ENCODE measurements at places on chromosomes 5 and 9. TPM values are rescaled to one million over a fixed set of nuclear protein-coding genes. Genes with fewer than 3 reads are reported as not detected.

- DNase-seq, result no peak
These were observed 19.1 kb downstream of the HMCN2 start for GRCh38 chr9:130284690-130285089.

DNA sequence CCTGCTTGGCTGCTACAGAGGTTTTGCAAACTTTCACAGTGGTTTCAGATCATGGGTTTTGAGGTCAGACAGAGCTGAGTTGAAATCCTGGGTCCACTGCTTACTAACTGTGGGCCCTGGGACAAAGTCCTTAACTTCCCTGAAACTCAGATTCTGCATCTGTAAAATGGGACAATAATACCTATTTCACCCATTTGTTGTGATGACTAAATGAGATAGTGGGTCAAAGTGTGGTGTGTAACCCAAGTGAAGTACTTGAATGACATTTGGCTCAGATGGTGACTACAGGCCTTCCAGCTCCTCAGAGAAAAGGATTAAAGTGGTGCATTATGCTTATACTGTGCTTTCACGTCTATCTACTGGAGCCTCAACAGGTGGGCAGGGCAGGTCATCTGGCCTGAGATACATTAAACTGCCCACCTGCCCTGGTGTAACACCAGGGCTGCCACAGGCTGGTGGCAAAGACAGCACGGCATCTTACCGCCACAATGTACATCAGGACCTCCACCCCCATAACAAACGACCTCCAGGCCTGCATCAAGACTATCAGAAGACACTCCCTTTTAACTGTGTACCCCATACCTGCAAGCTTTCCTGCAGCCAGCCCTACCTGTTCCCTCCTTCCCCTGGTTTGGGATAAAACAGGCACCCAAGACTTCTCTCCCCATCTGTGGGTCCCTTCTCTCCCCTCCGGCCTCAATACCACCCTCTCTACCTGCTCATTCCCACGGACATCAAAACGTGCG lies 846 bp upstream of the TRAF1 start:
- DNase-seq, result no peak

DNA sequence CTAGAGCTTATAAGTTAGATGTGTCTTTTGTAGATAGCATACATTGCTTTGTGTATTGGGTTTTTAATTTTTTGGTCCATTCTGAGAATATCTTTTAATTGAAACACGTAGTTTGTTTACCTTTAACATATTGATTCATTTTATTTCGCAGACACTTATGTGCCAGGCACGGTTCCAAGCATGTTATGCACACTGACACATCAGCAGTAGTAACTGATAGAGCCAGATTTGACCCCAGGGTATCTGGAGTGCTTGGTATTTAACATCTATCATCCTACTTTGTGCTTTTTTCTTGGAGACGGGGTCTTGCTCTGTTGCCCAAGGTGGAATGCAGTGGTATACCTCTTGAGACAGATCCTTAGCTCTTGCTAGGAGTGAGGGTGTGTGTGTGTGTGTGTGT lies 71.9 kb downstream of the USP20 start:
- no peak for DNase-seq

- DNase-seq, result no peak
These were observed 67.2 kb downstream of the DMRT1 start for GRCh38 chr9:908536-909205.

DNA sequence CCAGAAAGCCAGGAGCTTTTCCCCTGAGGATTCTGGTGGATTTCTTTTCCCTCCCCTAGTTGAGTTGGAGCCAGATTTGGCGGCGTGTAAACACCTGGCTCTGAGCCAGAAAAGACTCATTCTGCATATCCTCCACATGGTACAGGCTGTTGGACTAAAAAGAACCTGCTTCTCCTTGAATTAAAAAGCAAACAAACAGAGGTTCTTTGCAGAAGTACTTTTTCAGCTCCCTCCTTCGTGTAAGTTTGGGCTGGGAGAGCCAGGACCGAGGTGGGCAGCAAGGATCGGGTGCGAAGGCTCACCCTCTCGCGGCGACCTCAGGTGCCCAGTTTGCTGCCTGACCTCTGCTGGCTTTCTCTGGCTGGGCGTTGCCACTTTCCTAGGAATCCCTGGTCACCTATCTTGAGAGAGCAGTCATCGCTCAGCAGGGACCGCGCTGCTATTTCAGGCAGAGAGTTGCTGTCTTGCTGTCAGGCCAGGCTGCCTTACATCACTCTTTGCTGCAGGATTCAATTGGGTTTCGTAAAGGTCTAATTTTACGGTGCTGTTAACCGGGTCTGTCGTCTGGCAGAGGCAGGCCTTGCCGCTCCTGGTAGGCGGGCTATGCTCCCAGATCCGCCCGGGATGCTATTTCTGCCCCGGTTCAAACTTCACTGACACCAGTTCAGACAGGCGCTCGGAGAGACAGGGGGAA lies 3.2 kb downstream of the PAPPA start:
- DNase-seq, result peak; percentile 64

- no peak for DNase-seq
These were observed 480.9 kb downstream of the CDK5RAP2 start for GRCh38 chr9:120099065-120099464.

DNA sequence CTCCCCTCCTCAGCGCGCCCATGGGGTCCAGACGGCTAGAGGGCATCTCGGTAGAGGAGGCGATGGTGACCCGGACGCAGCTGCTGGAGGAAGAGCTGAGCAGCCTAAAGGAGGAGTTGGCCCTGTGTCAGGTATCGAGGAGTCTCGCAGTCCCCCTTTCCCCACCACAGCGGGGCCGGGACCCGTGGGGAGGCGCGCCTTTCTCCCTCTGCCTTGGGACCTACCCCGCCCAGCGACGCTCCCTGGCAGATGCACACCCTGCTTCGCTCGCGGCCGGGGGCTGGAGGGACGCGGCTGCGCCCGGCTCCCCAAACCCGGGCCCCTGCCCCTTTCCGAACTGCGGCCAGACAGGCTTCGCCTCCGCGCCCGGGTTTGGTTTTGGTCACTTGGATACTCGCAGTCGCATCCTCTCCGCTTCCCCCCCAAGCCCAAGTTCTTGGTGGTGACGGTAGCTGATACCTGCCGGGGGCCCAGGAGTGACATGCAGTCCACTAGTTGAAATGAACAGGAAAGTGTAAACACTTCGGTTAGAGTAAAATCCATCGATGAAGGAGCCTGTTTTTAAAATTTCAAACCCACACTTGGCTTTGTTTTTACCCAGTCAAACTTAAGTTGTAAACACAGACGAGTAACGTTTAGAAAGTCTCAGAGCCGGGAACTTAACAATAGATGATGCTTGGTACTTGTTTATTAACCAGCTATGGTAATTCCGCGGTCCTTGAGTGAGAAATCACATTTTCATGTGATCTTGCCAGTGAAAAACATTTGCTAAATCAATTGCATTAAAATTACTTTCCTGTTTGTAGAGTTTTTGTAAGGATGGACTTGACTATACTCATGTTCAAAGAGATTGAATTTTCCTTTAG lies 688 bp downstream of the CNTLN start:
- DNase-seq, result no peak

DNA sequence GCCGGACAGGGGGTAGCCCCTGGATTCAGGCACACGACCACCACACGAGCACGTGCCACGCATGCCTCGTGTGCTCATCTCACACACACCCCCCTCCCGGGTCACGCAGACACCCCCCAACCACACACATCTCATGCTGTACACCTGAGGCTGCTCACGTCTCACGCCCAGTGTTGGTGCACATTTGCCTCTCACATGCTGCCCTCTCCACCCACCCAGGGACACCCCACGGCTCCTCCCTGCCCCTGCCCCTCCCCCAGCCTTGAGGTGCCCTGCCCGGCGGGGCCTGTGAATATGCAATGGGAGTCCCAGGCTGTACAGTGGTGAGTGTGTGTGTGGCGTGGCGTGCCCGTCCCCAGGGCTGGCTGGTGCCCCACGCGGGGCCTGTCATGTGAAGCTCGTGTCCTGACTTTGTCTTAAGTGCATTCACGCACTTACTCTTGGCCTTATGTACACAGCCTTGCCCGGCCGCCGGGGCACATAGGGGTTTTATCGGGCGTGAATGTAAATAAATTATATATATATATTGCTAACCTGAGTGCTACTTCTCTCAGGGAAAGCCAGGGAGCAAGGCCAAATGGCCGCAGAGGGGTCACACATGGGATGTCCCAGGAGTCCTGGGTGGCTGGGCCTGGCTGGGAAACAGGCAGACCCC lies 18.7 kb downstream of the HK3 start:
- no peak for DNase-seq

DNA sequence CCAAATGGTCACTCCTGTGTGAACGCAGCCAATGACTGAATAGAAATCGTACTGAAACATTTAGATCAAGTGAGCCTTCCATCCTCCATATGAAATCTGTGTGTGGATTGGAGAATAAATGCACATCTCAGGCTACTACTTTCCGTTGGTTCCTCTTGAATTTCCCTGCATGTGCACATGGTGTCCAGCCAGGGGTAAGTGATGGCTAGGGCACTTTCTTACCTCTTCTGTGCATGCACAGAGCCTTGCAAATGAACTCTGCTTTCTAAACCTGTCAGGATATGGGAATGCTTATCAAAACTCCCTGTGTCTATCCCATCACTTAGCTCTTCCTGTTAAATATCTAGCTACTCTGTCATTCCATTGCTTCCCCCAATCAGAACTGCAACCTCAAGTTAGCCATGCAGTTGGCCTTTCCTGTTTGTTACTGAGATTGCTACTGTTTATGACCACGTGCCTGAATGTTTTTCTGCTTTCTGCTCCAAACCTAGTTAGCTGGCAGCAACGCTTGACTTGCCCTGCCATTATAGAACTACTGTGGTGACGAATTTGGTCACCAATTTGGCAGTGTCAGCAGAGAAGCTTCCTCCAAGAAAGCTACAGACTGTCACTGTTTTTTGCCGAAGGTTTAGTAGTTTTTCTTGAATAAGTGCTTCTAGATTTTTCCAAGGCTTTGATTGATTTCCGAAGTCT lies 661.6 kb downstream of the LRRC70 start:
- no peak for DNase-seq

DNA sequence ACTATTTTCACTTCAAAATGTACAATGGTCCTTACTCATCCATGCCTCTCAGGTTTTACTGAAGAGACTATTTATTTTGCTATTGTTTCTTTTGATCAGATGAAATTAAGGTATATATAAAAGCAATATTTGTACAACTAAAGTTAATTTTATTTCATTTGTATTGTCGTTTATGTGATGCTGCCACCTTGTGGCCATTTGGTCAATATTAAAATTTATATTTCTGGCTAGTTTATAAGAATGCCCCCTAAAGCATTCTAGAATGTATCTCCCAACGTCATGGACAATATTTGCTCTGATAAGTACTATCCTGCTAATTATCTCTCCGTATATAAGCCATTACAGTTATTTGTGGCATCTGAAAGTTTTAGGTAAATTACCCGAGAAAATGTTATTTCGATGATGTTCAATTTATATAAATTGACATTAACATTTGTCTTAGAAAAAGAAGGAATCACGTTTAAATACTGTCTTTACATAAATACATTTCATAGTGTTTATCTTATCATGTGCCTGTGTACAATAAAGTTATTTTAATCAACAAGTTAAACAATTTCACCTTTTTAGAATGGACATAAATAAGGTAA lies 680.0 kb downstream of the TAF11L14 start:
- no peak for DNase-seq

- DNase-seq, result no peak
These were observed 5.9 kb upstream of the C9orf40 start for GRCh38 chr9:74958587-74958986.

GRCh38 chr5:83034036-83034435 lies 43.2 kb downstream of the TMEM167A start:
- no peak for DNase-seq

- no peak for DNase-seq
These were observed 38.1 kb upstream of the ZCCHC7 start for GRCh38 chr9:37082214-37082765.

DNA sequence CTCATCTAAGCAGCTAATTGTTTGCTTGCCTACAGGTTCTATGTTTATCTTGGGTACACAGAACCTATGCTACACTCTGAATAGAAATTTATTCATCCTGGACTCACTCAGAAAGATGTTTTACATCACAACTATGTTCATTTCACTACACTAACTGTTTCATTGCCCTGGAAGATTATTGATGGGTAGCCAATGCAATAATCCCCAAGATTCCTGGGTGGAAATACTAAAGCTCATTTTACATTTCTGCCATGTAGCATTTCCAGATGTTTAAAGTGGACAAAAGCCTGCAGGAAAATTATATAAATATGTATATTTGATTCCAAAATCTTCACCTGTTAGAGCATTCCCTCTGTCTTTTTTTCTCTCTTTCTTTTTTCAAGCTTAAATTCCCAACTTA lies 51.9 kb upstream of the IL7R start:
- DNase-seq, result no peak

- no peak for DNase-seq
These were observed 53.5 kb downstream of the SMIM23 start for GRCh38 chr5:171839112-171839511.

DNA sequence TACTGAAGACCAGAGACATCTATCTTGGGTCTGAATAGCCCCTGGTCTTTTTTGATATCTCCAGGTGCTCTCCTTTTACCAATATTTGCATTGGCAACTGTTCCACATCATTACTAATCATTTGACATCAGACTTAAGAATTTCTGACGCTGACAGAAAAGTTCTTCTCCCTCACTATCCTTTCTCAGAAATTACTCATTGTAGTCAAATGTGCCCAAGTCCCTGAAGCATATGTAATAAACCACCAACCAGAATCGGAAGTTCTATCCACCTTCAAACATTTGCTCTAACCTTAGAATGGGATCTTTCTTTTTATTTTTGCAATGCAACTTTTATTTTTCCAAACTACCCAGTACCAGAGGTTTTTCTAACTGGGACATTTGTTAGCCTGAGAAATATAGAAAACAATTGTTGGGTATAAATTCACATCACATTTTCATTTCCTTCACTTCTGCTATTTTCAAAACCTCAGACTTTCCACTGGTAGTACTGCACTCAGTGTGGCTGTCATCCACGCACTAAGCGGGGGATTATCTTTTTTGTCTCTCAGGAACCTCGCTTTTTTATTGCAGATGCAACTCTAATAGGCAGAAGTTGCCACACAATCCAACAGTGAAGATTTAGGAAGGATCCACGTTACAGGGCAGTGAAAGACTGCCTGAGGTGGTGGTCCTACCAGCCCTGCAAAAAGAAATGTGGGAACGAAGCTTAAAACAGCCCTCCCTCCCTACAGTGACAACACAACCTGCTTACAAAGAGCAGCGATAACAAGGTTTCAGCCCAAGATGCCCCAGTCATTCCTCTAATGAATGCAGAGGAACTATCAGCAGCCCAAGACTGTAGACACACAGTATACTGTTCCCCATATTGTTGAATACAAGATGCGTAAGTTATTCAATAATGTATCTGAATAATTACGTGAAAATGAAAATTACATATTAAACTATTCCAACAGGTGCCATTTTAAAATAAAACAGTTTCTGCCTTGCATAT lies 201.2 kb downstream of the EBF1 start:
- no peak for DNase-seq

- DNase-seq, result no peak
These were observed 311.1 kb downstream of the CDH18 start for GRCh38 chr5:19676895-19677294.

GRCh38 chr5:6768590-6769230 lies 55.5 kb downstream of the TENT4A start:
- DNase-seq, result no peak

GRCh38 chr5:88881571-88881971 lies 1.4 kb downstream of the MEF2C start:
- no peak for DNase-seq

Gene RPL35
- polyA plus RNA-seq, result 3,181 TPM

Gene GPR151
- polyA plus RNA-seq, result not detected

Gene NKD2
- not detected for polyA plus RNA-seq

Gene MGAT1
- polyA plus RNA-seq, result 156 TPM

Gene BHMT2
- polyA plus RNA-seq, result 12.4 TPM

Gene IFT74
- polyA plus RNA-seq, result 6.6 TPM

Gene OLFML2A
- 2.0 TPM for polyA plus RNA-seq

Gene CER1
- not detected for polyA plus RNA-seq

Gene PFN3
- not detected for polyA plus RNA-seq

Gene PCDH12
- not detected for polyA plus RNA-seq

Gene SLC34A1
- polyA plus RNA-seq, result not detected

Gene PCDH1
- 0.91 TPM for polyA plus RNA-seq

Measured in BJ (cell line).